ENCODE measurements at places on chromosomes 5 and 9.

GRCh38 chr5:74945561-74946165, 79.5 kb upstream of the FAM169A start:
- DNase-seq: peak; percentile 61

GRCh38 chr9:92440751-92441046, 16.4 kb upstream of the OMD start:
- no peak for DNase-seq

- DNase-seq: no peak
Measured at GRCh38 chr9:114503009-114503408, 2.3 kb downstream of the WHRN start.

DNA sequence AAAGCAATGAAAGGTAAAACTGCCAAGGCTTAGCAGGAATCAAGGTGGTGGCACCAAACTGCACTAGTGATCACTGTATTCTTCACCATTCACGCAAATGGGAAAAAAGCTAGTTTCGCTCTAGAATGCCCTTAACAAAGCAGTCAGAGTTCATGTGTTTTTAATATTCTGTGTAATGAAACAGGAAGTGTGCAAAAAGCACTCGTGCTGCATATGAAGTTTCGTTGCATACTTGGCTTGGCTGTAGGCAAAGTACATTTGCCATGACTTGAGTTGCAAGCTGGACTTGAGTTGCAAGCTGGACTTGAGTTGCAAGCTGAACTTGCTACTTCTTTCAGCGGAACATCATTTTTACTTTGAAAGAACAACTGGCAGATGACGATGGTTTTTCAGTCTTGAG, 55.4 kb downstream of the FOXI1 start:
- DNase-seq: no peak

GRCh38 chr9:83012168-83012921, 50.6 kb downstream of the RASEF start:
- no peak for DNase-seq
